Stimulated activated CD4-positive, alpha-beta T cell treated with anti-CD3 and anti-CD28 coated beads, Interleukin-1b, Interleukin-23, amount 100 ng/mL, for 48 hours (primary cell): ENCODE measurements at places on chromosomes 2 and 18.

DNA sequence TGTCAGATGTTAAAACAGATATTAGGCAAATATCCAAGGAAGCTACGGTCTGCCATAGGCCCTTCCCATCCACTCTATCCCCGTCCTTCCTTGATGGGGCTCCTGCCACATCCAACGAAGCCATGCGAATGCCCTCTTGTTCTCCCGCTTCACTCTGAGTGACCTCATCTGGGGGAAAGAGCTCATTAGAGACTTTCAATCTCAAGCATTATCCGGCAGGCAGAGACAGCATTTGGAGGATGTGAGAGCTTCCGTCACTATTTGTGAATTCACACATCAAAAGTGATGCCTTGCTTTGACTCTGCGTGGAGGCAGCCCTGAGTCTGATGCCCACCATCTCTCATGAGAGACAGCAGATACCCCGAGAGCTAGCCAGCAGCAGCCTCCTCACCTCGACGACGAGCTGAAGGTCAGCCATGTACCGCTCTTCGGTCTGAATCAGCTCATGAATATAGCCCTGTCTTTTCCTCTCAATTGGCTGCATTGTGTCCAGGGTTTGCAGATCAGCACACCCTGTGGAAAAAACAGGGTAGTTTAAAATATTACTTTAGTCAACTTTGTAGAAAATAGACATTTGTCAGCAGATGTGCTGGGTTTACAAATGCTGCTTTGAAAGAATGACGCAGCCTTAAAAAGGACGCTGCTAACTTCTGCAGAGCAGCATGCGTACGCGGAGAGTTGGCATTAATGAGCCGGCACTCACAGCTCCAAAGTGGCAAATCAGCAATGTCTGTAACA is 45.9 kb downstream of the FAM228A start:
- DNase-seq = no peak

DNA sequence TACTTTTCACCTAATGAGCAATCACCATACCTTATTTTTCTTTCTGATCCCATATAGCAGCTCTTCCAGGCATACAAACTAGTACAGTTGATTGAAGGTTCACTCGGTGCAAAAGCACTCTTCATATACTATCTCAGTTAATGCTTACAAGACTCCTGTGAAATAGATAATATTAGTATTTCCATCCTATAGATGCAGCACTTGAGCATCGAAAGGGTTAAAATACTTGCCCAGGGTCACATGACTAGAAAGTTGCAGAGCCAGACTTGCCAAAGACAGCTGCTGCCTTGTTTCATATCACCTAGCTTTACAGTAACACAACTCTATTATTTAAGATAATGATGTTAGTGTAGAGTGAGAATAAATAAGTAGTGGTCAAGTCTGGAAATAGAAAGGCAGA is 466.0 kb upstream of the TNP1 start:
- no peak for DNase-seq

DNA sequence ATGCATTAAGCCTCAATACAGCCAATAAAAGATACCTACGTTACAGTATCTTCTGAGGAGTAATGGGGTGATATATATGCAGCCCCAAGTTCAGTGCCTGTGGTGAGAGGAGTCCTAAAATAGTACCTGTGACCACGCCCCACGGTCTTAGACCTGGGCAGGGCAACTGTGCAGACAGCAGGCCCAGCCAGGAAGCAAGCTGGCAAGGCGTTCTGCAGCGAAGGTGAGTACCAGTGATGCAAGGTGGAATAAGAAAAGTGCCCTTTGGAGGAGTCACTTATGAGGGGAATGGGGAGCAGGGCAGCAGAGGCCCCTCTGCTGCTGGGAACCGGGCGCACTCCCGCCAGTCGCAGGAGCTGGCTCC is 12.7 kb upstream of the MAP3K2 start:
- DNase-seq = no peak

DNA sequence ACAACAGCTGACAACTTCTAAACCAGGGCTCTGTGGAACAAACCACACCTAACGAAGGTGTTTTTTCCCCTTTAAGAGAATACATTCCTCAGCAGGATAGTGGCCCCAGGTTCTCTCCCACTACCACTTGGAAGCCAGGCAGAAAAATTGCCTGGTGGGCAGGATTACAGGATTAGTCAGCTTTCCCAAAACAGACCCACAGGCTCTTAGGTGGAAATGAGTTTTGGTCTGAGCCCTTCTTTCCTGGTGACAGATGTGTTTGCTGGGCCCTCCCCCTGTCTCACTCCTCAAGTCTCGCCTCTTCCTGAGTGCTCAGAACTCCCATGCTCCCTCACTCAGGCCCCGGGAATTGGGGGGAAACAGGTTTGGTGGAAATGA is 139.4 kb upstream of the HAAO start:
- no peak for DNase-seq

GRCh38 chr2:102041351-102041750 is 49.6 kb downstream of the IL1R2 start:
- no peak for DNase-seq

DNA sequence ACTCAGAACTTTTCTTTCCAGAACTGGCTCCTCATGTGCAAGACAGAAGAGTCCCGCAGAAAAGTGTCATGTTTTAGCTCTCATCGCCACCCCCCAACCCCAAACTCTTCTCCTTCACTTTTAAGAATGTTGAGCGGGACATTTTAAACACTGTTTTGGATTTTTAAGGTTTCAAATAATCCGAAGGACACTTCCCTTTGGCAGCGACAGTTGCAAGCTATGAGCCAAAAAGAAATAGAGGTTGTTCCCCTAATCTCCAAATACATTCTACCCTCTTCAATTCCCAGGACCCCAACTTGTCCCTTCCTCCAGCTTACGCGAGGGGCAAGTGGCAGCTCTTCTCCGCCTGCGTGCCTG is 678 bp upstream of the UBE2E3 start:
- DNase-seq = no peak

DNA sequence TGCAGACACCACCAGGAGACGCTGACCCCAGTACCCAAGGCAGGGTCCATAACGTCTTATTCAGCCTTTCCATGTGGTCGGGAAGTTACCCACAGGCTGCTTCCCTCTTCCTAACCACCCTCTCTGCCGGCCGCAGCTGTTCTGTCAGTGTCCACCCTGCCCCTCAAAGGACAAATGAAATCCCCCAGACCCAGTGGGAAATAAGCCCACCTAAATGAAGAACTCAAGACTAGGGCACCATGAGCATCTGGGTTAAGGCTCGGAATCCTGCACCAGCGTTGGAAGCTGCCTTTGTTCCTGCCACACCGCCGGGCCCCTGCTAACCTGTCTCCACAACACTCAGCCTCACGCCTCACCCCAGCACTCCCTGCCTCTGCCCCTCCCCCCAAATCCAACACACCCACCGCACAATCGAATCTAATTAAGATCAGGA is 21.7 kb downstream of the BCL11A start:
- DNase-seq = no peak

DNA sequence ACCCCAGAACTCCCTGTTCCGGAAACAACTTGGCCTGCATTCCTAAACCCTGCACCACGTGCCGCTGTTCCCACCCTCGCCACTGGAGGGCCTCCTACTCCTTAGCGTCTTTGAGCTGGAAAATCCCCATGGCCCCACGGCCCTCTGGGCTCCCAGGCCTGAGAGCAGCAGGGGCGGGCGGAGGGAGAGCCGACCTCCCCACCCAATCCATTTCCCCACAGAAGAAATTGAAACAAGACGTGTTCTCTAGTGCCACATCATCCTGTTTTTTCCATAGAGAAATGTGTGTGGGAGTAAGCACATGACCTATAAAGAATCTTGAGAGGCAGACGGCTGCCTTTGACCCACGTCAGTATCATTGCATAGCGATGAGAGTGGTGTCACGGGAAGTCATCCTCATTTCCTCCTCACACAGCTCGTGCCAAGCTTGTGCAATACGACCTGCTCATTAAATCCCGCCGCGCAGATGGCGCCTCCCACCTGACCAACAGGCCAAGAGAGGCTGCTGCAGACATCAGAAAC is 79.2 kb downstream of the LAMA1 start:
- no peak for DNase-seq

DNA sequence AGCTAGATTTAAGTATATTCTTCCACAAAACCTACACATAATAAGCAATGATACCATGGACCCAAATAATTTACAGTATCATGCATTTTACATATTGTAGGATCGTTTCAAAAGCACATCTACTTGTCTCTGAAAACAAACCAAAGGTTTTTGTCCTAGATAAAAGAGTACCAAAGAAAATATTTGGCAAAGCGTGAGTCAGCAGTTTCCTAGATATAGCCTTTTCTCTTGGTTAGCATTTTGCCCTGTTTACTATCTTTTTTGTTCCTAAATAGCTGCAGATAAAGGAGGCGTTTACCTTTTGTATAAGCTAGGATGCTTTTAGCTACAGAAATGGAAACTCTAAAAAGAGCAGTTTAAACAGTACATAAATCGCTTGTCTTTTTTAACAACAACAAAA is 305.8 kb upstream of the GULP1 start:
- DNase-seq = no peak

DNA sequence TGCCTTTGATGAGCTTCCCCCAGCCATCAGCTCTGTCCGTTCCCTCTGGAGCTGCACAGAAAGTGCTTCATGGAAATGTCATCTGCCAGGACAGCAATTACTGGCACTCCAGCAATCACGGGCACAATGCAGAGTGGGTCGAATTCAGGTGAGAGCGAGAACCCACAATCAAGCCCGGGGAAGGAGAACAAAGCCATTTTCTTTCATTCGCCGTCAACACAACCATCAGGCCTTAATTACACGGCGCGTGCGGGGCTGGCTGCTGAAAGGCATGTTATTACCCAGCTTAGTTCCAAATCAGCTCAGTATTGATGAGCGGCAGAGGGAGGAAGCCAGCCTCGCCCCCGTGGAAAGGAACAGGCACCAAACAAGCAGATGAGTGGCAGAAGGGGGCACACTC is 143.9 kb downstream of the MYT1L start:
- DNase-seq = no peak

DNA sequence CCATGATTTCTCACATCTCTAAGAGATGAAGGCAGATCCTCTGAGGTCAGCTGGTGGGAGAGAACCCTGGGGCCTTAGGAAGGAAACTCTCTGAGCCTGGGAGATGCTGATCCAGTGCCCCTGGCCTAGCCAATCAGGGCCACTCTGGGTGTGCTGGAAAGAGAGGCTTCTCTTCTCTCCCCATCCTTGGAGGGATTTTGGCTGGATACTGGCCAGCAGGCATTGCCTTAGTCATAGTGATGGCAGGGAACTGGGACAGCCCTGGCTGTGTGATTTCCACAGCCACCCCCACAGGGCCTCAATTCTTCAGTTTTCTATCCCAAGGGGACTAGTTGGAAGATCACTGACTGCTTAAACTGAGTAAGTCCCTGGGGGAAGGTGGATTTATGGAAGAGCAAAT is 26.6 kb upstream of the PLB1 start:
- DNase-seq = no peak

GRCh38 chr2:128818248-128818647 is 499.6 kb upstream of the HS6ST1 start:
- no peak for DNase-seq

- no peak for DNase-seq
Observed at GRCh38 chr2:32862269-32863055, 84.3 kb upstream of the LTBP1 start.

DNA sequence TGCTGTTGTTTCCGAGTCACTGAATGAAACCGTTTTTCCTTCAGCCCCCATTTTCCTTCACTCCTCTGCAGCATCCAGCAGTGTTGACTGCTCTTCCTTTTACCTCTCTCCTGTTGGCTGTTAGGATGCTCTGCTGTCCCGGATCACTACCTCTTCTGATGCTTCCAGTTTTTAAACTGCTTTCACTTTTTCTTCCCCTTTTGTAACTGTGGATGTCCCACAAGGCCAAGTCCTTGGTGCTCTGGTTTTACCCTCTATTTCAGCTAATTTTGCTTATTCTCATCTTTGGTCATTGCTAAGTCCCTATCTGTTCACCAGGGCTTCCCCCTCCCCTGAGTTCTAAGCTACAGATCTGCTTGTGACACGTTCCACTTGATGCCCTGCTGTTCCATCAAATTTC is 39.4 kb upstream of the MAP4K3 start:
- DNase-seq = no peak

DNA sequence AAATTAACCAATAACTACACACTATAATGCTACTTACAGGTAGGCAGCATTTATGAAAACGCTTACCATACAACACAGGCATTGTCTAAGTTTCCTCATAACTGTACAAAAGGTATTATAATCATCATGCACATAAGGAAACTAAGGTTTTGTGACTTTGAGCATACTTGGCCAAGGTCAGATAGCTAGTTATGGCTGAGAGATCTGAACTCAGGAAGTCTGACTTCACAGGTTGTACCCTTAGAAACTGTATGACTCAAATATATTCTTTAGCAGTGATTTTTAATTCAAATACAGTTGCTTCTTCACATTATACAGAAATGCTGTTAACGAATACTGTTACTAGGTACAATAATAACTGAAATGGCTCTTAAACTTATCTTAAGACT is 89.3 kb downstream of the TRIP12 start:
- DNase-seq = no peak

- no peak for DNase-seq
Observed at GRCh38 chr2:217299590-217299989, 439.7 kb upstream of the TNP1 start.

DNA sequence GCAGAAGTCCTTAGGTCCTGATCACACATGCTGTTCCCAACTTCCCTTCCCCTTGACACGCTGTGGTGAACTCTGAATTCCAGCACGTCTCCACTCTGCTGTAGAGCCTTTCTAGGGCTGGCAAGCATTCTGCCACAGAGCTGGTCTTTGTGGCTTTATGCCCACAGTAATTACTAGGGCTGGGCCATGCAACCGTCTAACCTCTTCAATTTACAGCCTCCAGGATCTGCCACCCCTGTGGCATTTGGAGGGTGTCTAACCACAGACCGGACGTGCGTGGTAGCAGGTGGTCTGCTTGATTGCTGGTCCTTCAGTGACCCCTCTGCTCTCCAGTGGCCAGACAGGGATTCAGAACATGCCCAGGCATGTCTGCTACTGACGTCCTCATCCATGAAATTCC is 43.1 kb upstream of the TGFA start:
- no peak for DNase-seq

DNA sequence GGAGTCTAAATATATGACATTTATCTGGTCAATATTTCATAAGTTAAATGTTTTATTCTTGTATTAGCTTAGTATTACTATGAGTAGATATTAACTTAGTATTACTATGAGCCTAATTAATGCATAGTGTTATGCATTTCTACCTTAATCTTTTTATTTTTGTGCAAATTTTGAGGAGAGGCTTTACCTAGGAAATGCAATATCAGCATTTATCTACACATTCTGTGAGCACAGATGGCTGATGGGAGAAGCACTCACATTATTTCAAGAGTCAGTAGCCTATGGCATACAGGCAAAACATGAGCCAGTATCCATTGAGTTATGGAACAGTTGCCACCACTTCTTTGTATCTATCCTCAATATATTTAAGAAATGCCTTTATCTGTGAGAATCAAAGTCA is 404.6 kb upstream of the KCNJ3 start:
- no peak for DNase-seq

- DNase-seq = no peak
Observed at GRCh38 chr2:24182507-24182906, 7.7 kb downstream of the FAM228A start.

GRCh38 chr2:189835855-189836558 is 51.8 kb downstream of the PMS1 start:
- no peak for DNase-seq
